ENCODE measurements at places on chromosomes 7 and 10.
A peak's percentile ranks its signal among the peaks of the same experiment; 100 is the strongest.

DNA sequence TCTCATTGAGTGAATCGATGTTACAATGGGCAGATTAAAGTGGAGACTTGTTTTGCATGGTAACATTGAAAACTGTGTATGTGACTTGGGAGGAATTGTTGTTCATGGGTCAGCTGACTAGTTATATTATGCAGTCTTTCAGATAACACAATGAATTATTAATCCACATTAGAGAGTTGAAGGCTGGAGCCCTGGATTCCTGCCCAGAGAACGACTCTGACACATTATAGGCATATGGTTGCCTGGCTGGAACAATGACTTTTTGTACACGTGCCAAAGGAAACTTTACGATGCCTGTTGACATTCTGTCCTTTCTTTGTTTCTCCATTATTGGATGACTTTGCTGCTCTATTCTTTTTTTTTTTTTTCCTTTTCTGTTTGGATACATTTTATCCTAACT, 52.3 kb upstream of the TMEM229A start:
- peak; percentile 93 for DNase-seq

GRCh38 chr7:28332046-28332445, 80.3 kb upstream of the CREB5 start:
- no peak for DNase-seq

GRCh38 chr7:112120696-112121217, 85.4 kb downstream of the DOCK4 start:
- no peak for DNase-seq

GRCh38 chr7:81583090-81583489, 186.8 kb downstream of the HGF start:
- no peak for DNase-seq

- no peak for DNase-seq
These were observed 103.8 kb downstream of the TAX1BP1 start for GRCh38 chr7:27843584-27844305.

DNA sequence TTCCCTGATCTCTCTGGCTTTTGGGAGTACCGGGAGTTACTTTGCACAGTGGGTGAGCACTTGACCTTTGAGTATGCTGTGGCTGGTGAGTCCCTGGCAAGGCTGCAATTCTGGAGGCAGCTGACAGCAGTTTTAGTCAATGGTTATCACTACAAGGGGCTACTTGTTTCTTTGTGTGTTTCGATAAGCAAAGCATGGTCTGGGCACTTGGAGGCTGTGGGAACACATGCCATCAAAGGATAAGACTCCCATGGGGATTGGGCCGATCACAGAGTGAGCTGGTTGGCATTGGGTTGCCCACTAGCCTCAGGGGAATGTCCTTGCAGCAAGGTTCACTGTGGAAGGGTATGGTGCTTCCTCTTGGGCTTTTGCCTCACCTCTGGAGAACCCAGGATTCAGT, 208.2 kb downstream of the SNX13 start:
- DNase-seq, result no peak

DNA sequence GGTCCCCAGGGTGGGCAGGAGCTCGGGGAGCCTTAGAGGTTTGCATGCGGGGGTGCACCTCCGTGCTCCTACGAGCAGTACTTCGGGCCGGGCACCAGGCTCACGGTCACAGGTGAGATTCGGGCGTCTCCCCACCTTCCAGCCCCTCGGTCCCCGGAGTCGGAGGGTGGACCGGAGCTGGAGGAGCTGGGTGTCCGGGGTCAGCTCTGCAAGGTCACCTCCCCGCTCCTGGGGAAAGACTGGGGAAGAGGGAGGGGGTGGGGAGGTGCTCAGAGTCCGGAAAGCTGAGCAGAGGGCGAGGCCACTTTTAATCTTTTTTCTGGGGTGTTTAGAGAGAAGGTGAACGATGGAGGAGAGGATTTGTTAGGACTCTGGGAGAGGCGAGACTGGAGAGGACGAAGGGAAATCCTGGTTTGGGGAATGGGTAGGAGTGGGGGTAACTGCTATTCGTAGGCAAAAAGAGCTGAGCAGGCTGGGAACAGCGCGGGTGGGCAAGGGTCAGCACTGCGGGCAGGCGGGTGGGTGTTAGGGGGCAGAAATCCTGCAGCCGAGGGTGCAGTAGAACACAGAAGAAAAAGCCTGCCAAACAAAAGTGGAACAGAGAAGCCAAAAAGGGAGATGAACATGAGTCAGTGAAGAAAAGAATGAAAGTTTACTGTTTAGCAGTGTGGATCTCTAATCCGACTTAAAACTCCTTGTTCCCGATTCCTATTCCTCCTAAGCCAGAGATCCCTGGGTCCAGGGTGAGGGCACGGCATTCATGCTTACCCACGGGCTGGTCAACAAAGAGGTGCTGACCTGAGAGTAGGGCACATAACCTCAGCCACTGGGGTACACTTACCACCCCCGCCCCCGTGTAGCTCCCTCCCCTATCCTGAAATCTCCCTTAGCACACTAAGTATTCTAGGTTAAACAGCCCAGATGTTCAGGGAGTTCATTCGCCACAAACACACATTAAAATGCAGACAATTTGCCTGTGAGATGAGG, 26.9 kb downstream of the PRSS2 start:
- no peak for DNase-seq

GRCh38 chr10:88792661-88793060, 9.9 kb upstream of the LIPM start:
- DNase-seq, result no peak

- DNase-seq, result no peak
These were observed 19.9 kb downstream of the UPF2 start for GRCh38 chr10:12022580-12023257.

GRCh38 chr7:31652063-31652326, 35.0 kb upstream of the PPP1R17 start:
- DNase-seq, result no peak

DNA sequence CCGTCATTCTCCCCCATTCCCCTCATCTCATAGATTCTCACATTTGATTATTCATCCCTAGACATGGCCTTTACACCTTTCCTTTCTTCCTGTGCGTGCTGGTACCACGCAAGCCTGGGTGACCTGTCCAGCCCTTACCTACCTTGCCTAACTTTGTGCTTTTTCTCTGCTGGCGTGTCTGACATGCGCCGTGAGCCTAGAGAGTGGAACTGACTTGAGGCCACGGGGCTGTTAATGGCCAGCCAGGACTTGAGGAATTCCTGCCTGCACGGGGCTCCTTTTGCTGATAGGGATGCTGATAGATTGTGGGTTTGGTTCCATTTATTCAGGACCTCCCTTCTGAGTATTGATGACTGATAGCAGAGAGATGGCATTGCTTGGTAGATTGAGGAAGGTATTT, 134.2 kb downstream of the DOCK1 start:
- DNase-seq, result no peak

- DNase-seq, result no peak
These were observed 6.6 kb downstream of the VOPP1 start for GRCh38 chr7:55565681-55566080.

DNA sequence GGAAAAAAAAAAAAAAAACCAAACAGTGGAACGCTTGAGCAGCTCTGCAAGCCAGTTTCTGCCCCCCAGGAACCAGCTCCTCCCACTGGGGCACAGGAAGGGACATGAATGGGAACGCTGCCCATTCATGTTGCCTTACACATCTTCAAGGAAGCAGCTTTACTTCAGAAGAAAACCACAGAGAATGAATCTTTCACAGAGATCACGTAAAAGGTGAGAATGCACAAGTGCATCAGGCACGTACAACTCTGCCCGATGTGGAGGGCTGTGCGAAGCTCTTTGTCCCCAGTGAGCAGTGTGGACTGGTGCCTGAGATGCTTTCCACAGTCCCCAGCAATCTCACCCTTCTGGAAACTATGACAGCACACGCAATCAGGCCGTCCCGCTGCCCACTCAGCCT, 106.2 kb downstream of the DLG5 start:
- DNase-seq, result no peak

DNA sequence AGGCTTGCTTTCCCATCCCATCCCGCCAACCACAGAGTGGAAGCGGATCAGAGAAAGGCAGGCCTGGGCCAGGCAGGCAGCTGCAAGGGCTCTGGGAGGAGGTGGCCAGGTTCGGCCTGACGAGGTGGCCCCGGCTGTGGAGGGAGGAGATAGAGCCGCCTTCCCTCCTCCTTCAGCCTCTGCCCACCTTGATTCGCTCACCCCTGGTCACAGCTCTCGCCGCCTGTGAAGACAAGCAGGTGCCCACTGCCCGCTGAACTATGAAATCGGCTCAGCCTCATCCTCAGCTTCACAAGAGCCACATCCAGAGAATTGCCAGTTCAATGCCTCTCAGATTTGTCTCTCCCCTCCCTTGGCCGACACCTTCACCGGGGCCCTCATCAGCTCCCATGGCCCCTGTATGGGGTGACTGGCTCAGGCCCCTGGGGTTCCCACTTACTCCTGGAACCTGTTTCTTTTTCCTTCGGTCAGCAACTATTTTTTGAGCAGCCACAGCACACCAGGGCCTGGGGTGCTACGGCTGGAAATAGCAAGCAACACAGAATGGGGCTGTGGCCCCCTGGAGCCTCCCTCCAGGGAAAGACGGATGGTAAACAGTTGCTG, 80.0 kb upstream of the CHST15 start:
- no peak for DNase-seq

DNA sequence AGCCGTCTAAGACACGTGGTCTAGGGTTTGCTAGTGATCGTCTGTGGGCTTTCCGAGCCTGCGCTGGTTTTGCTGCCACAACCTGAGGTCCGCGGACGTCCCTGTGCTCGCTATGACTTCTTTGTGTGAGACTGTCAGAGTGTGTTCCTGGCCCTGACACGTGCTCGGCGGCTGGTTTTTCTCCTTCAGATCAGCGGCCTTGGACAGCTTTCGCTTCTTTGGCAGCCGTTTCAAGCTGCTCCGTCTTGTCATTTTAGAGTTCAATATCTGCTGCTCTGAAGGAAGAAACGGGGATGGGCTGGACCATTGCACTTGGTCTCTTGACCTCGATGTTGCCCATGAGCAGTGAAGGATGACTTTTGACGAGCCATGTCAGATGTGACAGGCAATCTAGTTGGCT, 147.3 kb downstream of the MGMT start:
- no peak for DNase-seq

DNA sequence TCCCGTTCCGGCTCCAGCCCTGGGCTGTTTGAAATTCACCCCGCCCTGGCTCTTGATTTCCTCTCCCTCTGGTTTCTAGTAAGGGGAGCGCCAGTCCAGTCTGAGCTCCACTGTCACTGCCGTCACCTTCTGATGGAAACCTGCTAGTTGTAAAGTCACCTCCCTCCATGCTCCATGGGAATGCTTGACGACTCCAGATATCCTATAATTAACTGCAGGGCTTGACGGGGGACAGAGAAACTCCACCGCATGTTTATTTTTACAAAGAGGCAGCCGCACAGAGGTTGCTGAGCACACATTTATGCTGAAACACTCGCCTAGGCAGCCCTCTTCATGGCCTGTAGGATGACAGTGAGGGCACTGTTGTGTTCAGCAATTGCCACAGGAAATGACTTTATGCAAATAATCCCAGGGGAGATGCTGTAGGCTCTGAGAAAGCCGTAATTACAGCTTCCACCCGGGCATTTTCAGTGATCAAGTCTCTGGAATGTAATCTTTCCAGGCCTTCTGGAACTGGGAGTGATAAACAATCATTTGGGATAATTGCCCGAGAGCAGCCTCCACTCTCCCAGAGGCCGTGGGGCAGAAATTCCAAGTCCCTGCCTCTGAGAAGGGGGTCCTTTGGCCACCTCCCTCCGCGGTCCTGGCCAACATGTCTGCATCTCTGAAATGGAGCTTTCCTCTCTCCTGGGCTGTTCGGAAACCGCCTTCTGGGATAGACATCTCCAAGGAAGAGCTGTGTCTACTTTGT, 300.5 kb downstream of the KLF6 start:
- no peak for DNase-seq

GRCh38 chr7:81857385-81857784, 87.5 kb upstream of the HGF start:
- DNase-seq, result no peak

- no peak for DNase-seq
These were observed 85.3 kb downstream of the CNTNAP2 start for GRCh38 chr7:146201945-146202344.
